ENCODE measurements at places on chromosomes 13 and 19. TPM values are rescaled to one million over a fixed set of nuclear protein-coding genes. Genes with fewer than 3 reads are reported as not detected.

Gene PRR36
- 4.2 TPM for total RNA-seq

Gene ZNF442
- total RNA-seq = 9.1 TPM

Gene MCF2L
- 61.9 TPM for total RNA-seq

Gene PLIN4
- total RNA-seq = 2.2 TPM

Gene LINGO3
- 0.09 TPM for total RNA-seq

Gene STAP2
- 32.3 TPM for total RNA-seq

GRCh38 chr19:14611051-14611450 is 28.2 kb downstream of the CLEC17A start:
- H3K4me3 ChIP-seq = no peak overlapping the region
- H3K36me3 ChIP-seq = no peaks in the 10 kb centered on the region
- no peak overlapping the region for H3K27ac ChIP-seq
- H3K4me1 ChIP-seq = no peaks in the 10 kb centered on the region

- no peaks in the 10 kb centered on the region for H3K36me3 ChIP-seq
- no peak overlapping the region for H3K4me3 ChIP-seq
- H3K27me3 ChIP-seq = no peaks in the 10 kb centered on the region
- DNase-seq = no peak
These were observed 423.8 kb downstream of the IRS2 start for GRCh38 chr13:109362616-109363015.

DNA sequence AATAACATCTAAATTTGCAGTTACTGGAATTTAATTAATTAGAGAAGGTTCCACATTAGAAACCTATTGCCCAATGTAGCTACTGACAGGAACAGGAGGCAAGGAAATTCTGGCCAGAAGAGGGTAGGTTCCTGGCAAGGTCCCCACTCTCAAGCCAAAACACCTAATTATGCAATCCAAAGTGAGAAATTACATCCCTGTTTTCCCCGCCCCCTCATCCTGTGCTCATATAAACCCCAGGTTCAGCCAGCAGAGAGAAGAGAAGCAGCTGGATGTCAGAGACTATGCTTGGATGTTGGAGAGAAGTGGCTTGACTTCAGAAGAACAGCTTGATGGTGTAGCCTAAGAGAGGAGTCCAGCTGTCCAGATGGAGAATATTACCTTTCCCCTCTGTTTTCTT is 951.3 kb upstream of the PRR20A start:
- H3K27ac ChIP-seq = no peak overlapping the region
- no peaks in the 10 kb centered on the region for H3K36me3 ChIP-seq
- H3K4me3 ChIP-seq = no peak overlapping the region

DNA sequence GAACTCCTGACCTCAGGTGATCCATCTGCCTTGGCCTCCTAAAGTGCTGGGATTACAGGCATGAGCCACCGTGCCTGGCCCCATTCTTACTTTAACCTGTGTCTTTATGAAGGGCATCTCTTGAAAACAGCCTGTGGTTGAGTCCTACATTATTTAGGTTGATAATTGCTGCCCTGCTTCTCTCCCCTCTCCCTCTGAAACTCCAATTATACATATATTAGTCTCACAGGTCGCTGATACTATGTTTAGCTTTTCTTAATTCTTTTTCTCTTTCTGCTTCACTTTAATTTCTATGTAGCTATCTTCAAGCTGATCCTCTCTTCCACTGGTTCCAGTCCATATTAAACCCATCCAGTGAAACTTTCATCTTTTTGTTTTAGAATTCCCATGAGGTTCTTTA is 75.1 kb downstream of the SLC6A16 start:
- H3K36me3 ChIP-seq = no peaks in the 10 kb centered on the region
- H3K27me3 ChIP-seq = no peaks in the 10 kb centered on the region
- DNase-seq = no peak
- no peak overlapping the region for H3K4me3 ChIP-seq

DNA sequence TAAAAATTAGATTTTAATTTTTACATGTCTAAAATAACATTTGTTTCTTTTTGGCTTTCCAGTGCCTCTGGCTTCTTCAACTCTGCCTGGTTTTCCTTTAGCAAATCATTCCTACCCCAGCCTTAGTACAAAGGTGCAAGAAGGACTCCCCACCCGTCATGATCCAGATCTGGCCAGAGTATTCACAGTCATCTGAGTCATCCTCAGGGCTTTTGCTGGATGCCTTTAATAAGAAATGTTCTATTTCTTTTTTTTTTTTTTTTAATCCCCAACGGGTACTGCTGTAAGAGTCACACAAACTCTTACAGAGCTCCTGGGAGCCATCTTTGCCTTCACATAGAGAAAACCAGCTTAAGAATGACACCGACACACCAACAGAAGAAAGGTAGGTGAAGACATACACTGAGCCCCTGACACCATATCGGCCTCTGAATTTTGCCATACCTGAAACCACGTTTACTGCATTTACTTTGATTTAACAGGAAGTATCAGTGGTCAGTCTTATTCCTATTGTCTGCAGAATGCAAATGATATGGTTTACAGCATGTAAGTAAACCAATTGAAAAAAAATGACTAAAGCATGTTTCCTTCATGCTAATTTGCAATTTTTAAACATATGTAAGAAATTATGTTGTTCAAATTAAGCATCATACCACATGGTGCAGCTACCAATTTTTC is 184.4 kb downstream of the NALCN start:
- no peaks in the 10 kb centered on the region for H3K27me3 ChIP-seq
- no peaks in the 10 kb centered on the region for H3K36me3 ChIP-seq
- no peak overlapping the region for H3K27ac ChIP-seq
- H3K4me1 ChIP-seq = no peaks in the 10 kb centered on the region
- no peak for DNase-seq

DNA sequence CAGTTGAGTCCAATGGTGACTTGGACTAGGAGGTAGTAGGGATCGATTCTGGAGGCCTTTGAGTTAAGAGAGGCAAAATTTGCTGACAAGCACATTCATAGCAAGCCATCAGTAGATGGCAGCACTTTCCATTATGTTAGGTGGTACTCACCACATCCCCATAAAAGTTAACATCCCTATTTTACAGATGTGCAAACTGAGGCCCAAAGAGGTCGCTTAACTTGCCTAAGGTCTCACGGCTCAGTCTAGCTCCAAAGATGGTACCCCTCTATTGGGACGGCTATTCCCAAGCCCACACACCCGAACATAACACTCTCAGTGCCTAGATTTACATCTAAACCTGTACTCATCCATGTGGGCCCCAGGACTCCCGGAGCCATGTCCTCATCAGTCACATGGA is 21.5 kb upstream of the FOSB start:
- H3K27ac ChIP-seq = no peak overlapping the region
- DNase-seq = no peak
- no peaks in the 10 kb centered on the region for H3K36me3 ChIP-seq
- H3K4me3 ChIP-seq = no peak overlapping the region

DNA sequence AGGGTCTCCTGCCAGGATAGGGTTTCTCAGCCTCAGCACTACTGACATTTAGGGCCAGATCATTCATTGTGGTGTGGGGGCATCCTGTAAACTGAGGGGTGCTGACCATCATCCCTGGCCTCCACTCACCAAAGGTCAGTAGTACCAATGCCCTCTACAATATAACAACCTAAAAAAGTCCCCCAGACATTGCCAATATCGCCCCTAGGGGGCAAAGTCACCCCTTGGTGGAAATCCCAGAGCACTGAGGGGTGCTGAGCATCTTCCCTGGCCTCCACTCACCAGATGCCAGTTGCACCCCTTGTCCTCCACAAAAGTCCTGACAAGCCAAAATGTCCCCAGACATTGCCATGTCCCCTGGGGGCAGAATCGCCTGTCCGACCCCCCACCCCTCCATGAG is 21.6 kb downstream of the CPAMD8 start:
- no peak for DNase-seq
- no peak overlapping the region for H3K4me3 ChIP-seq
- H3K27ac ChIP-seq = no peak overlapping the region

- H3K27me3 ChIP-seq = no peaks in the 10 kb centered on the region
- H3K4me3 ChIP-seq = no peak overlapping the region
- H3K27ac ChIP-seq = no peak overlapping the region
- no peaks in the 10 kb centered on the region for H3K36me3 ChIP-seq
- DNase-seq = no peak
These were observed 876.5 kb downstream of the PCDH9 start for GRCh38 chr13:66353664-66354063.

GRCh38 chr13:102915393-102915930 is 69.6 kb downstream of the ERCC5 start:
- H3K4me3 ChIP-seq = no peak overlapping the region
- no peaks in the 10 kb centered on the region for H3K27me3 ChIP-seq
- no peak overlapping the region for H3K27ac ChIP-seq
- no peaks in the 10 kb centered on the region for H3K36me3 ChIP-seq
- H3K4me1 ChIP-seq = no peaks in the 10 kb centered on the region

GRCh38 chr13:52127783-52128702 is 830 bp downstream of the NEK5 start:
- H3K36me3 ChIP-seq = peaks cover 8% of the 10 kb centered on the region
- peak overlapping the region; percentile 63 for H3K27ac ChIP-seq
- H3K4me3 ChIP-seq = peak overlapping the region; percentile 83

- no peaks in the 10 kb centered on the region for H3K27me3 ChIP-seq
- peaks cover 32% of the 10 kb centered on the region for H3K36me3 ChIP-seq
- DNase-seq = no peak
- H3K27ac ChIP-seq = no peak overlapping the region
- H3K4me1 ChIP-seq = peaks cover 21% of the 10 kb centered on the region
These were observed 5.4 kb downstream of the DDX39A start for GRCh38 chr19:14413693-14414181.

- no peak overlapping the region for H3K27ac ChIP-seq
- no peak for DNase-seq
- H3K4me1 ChIP-seq = peaks cover 6% of the 10 kb centered on the region
These were observed 262.0 kb downstream of the NDFIP2 start for GRCh38 chr13:79742923-79743322.

- no peaks in the 10 kb centered on the region for H3K4me1 ChIP-seq
- H3K27me3 ChIP-seq = no peaks in the 10 kb centered on the region
- no peak overlapping the region for H3K27ac ChIP-seq
- H3K4me3 ChIP-seq = no peak overlapping the region
These were observed 2304.9 kb downstream of the PCDH9 start for GRCh38 chr13:64925284-64925683.

Measured in kidney (tissue), 22 donors.